IPS DF 19.7 (cell line): ENCODE measurements at places on chromosomes 11 and 22.

GRCh38 chr11:92332986-92333385, 108.4 kb downstream of the FAT3 start:
- no peak for DNase-seq

- DNase-seq: no peak
Observed at GRCh38 chr11:92845805-92846204, 123.6 kb upstream of the MTNR1B start.

GRCh38 chr11:108586600-108586999, 7.0 kb downstream of the EXPH5 start:
- DNase-seq: no peak

DNA sequence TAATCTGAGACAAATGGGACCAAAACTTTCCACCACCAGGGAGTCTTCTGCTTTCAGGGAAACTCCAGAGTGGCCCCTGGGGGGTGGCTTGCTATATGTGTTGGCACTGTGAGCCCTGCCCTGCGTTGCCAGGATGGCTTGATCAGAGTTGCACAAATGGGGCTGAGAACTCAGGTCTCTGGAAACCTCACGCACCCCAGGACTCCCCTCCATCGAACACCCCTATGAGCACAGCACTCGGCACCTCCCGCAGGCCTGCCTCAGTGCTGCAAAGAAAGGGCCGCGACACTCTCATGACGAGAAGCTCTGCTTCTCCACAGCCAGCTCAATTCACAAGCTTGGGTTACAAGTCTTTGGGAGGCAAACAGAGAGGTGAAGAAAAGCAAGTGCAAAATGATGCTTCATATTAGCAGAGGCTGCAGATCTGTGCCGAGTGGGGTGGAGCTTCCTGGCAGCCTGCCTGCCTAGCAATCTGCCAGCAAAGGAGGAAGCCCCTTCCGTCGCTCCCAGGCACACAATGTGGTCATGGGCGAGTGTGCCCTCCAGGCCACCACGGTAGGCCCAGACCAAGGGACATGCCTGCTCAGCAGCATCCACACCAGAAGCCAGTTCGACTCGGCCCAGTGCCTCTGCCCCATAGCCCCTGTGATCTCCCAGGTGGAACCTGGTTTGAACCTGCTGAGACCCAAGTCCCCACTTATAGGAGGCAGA, 55.7 kb downstream of the MYH9 start:
- no peak for DNase-seq

GRCh38 chr11:112364962-112365481, 104.4 kb upstream of the PLET1 start:
- no peak for DNase-seq

DNA sequence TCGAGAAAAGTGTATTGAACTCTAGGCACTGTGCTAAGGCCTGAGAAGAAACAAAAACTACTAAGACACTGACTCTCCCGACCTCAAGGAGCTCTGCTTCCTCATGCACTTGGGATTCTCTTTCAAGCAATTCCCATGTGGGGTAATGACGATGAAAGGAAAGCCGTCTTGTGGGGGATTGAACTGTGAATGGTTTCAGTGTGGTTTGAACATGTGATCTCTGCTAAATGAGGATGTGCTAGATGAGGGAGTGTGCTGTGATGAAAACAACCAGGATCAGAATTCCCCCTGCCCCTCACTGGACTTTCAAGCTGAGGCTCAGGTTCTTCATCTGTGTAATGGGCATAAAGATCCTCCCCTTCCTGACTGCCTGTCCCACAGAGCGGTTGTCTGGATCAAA, 74.9 kb downstream of the DEPDC5 start:
- DNase-seq: no peak

DNA sequence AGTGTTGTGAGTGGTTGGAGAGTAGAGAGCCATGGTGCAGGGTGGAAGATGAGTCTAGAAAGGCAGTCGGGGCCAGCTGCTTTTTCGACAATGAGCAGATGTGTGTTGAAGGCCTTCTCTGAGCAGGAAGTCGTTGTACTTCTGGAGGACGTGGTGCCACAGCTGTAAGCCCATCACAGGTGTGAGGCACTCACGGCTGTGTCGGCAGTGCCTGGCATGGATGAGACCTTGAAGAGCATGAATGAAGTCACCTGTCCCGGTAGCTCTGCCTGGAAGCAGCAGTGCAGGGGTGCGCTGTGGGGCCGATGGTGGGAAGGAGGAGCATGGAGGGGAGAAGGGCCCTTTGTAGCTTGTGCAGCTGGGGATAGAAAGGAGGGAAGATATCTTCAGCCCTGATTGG, 165.2 kb downstream of the PKNOX2 start:
- DNase-seq: no peak

DNA sequence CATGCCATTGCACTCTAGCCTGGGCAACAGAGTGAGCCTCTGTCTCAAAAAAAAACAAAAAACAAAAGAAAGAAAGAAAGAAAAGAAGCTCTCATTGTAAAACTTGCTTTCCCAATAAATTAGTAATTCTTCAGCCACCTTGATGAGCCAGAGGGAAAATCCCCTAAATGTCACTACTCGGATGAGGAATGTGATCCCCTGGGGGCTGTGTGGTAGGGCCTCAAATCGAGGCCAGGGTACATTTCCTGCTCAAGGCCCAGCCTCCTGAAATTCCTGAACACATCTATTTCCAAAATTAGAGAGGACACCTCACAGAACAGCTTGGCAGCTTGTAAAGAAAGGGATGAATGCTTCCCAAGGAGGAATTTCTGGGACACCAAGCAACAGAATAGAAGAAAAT, 147.1 kb upstream of the SESN3 start:
- DNase-seq: no peak

- DNase-seq: no peak
Observed at GRCh38 chr11:39011797-39012196, 2413.8 kb upstream of the RAG2 start.

DNA sequence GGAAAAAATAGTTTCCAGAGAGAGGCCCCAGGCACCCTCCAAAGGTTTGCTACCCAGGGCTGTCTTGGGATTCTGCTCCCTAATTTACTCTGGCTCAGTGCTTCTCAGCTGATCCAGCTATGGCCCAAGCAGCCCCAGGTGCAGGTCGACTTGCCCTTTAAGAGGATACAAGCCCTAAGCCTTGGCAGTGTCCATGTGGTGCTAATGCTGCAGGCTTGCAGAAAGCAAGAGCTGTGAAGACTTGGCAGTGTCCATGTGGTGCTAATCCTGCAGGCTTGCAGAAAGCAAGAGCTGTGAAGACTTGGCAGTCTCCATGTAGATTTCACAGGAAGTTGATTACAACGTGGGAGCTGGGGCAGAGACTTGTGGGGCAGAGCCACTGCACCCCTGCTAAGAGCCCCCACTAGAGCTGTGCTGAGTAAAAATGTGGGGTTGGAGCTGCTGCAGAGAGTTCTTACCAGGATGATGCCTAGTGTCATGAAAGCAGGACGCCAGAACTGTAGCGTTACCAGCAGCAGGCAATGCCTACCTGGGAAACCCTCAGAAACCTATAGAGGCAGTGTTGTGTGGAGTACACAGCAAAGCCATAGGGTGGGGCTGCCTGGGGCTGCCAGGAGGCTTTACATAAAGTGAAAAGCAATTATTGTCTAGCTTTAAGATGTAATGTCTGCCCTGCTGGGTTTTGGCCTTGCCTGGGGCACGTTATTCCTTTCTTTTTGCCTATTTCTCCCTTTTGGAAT, 16.1 kb upstream of the OR52K1 start:
- DNase-seq: no peak

DNA sequence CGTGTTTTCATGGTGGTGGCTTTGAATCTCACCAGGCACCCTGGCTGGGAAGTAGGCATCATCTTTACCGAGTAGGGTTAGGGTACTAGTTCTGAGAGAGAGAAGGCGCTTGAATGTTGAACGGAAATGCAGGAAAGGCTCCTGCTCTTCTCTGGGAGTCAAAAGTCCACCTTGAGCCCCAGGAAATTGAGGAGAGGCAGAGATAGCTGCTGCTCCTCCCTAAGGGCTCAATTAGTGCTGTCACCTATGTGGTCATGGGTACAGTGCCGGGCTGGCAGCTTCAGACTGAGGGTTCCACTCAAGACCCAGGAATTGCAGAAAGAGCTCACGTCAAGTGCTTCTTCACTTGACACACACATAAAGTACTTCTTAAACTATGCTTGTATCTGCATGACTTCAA, 1.7 kb downstream of the CCDC157 start:
- DNase-seq: no peak

- no peak for DNase-seq
Observed at GRCh38 chr22:32880893-32881596, 79.5 kb downstream of the TIMP3 start.

DNA sequence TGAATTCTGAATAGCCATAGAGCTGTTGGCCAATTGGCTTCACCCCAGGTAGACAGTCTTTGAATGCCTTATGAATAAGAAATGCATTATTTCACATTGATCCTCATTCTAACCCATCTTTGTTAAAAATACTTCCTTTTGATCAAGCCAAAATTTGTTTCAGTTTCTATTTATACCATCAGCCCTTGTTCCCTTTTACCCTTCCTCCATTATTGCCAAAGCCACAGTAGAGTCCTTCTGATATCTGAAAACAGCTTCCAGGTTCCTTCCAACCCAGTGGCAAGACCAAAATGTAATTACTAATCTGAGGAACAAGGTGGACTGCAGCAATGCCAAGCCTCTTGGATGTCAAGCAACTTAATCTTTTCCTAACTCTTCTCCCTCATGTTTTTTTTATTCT, 458.8 kb downstream of the BUD13 start:
- no peak for DNase-seq

DNA sequence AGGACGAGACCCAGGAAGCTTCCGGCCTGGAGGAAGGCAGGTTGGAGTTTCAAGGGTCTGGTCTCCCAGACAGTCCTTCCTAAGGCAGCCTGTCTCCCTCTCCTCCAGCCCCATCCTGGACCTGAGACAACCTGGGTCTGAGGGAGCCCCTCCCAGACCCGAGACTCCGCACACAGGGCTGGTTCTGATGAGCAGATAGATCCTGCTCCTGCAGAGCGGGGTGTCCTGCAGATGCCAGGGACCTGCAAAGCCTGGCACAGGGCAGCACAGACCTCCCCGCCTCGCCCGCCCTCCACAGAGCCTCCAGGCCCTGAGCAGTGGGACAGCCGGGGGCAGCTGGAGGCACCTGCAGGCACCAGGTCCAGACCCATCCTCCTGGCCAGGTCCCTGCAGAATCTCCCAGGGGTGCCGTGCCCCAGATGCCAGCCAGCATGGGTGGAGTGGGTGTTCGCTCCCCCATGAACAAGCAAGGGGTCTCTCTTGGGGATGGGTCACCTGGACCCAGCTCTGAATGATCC, 7.8 kb downstream of the PIM3 start:
- no peak for DNase-seq

GRCh38 chr11:86523738-86524619, 148.4 kb downstream of the ME3 start:
- no peak for DNase-seq

DNA sequence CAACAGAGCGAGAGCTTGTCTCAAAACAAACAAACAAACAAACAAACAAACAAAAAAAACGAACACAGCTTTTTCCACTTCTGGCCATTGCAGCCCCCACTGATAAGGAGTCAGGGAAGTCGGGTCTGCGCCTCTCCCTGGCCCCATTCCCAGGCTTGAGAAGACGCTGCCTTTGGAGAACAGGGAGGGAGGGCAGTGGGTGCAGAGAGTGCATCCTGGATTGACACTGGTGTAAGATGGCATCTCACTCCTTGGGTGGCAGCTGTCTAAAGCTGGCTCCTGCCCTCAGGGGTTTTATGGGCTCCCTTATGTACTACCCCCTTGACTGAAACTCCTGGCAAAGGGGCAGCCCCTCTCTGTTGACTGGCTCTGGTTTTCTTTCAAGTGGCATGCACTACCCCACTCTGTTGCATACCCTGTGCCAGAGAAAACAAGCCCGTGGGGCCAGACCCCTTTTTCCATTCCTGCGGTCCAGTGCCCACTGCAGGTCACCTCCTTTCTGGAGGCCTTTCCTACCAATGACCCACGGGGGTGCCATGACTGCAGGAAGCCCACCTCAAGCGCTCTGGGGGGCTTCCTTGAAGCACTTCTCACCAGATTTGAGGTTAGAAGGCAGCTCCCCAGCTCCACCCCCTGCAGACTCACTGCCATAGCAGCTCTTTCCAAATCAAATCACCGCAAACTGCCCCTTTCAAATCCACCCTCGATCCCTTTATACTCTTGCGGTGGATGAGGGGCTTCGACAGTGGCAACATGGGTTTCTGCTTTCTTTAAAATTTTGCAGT, 12.7 kb downstream of the DRAP1 start:
- DNase-seq: no peak

- no peak for DNase-seq
Observed at GRCh38 chr22:21765909-21766529, 30.4 kb upstream of the YPEL1 start.

- DNase-seq: peak; percentile 48
Observed at GRCh38 chr22:23591201-23591791, 11.2 kb upstream of the IGLL1 start.

DNA sequence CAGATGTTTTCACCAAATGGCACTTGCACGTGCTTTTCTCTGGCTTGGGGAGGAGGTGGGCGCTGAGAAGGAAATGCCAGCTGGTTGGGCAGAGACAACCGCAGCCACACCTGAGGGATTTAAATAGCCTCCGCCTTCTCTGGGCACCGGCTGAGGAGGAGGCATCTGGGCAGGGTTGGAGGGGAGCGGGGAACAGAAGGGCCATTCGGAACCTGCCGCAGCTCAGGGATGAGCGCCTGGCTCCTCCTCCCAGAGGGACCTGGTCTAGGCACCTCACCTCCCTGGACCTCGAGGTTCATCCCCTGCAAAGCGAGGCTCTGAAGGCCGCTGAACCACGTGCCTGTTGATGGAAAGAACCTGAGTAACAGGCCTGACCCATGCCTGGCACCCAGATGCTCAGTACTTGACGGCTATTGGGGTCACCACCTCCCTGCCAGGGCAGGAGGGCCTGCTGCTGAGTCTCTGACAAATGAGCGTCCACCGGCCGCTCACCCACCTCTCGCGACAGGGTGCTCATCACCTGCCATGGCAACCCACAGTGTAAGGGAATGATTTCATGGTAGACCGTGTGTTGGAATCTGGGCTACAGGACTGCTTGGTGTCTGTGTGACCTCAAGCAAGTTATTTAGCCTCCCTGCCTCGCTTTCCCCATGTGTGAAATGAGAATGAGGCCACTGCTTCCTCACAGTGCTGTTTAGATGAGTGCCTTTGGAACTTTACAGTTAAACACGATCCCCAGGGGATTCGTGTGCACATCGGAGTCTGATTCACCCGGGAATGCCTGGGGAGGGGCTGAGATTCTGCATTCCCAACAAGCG, 2.0 kb upstream of the KDELR3 start:
- no peak for DNase-seq

GRCh38 chr22:23789121-23789520, 2.4 kb downstream of the SMARCB1 start:
- no peak for DNase-seq

DNA sequence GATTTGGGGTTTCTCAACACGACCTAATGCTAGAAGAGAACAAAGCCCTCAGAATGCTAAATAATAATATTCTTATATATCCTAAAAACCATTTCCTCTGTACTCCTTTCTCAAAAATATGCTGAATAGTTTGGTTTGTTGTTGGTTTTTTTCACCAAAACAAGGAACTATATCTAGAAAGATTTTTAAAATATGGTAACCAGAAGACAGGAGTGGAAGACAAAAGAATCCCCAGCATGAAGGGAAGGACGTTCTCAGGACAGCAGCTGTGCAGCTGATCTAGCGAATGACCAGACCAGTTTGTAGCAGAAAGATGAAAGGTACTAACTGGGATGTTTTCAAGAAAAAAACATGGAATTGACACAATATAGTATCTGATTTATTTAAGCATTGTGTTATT, 19.3 kb downstream of the FEZ1 start:
- no peak for DNase-seq
